Memory B cell (primary cell): ENCODE measurements at places on chromosomes 2 and 18.

DNA sequence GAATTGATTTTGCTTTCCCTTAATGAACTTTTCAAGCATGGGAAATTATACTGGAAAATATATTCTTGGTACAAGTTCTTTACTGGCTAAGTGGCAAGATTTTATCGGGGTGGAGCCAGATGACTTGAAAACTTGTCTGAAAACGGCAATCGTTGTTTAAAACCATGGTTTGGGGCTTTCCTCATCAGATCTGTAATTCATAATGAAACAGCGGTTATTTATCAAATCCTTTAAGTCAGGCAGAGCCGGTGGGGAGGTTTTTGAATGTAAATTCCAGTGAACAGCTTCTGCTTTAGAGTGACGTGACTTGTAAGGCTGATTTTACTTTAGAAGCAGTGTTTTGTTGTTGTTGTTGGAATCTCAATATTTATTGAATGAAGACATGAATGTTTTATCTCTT is 2.6 kb downstream of the SEC11C start:
- no peak for DNase-seq

DNA sequence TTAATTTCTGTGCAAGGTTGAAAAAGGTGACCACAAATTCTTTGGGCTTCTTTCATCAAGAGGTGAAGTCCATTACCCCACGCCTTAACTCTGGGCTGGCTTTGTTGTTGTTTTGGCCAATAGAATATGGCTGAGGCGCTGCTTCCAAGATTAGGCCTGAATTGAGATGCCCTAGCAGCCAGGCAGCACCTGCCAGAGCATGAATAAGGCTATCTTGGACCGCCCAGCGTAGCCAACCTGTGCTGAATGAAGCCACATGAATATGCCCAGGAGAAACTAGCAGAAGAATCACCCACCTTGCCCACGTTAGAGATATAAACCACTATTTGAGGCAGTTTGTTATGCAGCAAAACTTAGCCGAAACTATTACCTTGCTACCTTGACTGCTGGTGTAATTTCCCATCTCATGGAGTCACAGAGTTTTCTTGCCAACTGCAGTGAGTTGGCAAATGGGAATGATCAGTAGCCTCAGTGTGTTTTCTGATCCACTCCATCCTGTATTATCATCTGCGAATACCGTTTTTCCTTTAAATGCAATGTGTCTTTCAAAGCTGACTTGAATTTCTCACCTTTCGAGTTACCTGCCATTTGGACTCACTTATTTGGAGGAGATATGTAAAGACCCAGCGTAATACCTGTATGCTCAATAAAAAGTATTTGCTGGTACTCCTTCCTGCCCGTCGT is 679 bp downstream of the TSGA10 start:
- DNase-seq = no peak

- DNase-seq = no peak
Measured at GRCh38 chr2:236853585-236854051, 232.1 kb upstream of the COPS8 start.

- DNase-seq = no peak
Measured at GRCh38 chr2:86809481-86810121, 18.9 kb upstream of the CD8A start.

GRCh38 chr2:232013701-232014353 is 52.3 kb downstream of the DIS3L2 start:
- no peak for DNase-seq

DNA sequence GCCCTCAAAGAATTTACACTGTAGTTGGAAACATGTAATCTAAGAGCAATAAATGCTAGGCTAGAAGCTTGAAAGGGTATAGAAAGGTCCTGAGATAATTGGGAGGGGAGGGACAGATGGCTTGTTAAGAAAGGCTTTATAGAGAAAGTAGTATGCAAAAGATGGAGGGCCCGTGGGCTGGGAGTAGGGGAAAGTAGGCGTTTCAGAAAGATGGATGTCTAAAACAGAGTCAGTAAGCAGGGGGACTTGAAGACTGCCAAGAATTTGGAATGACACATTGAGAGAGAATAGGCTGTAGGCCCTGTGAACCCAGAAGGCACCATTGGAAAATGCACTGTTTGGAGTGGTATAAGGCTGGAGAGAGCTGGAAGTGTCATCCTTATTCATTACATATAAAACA is 822 bp downstream of the PSMG2 start:
- no peak for DNase-seq

DNA sequence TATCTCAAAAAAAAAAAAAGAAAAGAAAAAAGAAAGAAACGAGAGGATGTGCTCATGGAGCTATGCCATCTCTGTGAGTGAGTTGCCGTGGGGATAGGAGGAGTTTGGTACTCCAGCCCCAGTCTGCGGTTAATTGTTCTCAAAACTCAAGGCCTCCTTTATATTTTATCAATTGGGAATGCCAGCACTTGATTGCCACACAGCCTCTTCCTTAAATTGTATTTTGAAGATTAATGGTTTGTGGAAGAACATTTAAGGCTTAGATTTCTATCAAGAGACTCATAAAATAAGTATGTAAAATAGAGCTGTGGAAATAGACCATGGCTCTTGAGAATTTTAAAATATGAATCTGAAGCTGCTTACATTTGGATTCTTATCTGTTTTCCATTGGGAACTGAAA is 29.8 kb downstream of the KCNE4 start:
- DNase-seq = no peak

DNA sequence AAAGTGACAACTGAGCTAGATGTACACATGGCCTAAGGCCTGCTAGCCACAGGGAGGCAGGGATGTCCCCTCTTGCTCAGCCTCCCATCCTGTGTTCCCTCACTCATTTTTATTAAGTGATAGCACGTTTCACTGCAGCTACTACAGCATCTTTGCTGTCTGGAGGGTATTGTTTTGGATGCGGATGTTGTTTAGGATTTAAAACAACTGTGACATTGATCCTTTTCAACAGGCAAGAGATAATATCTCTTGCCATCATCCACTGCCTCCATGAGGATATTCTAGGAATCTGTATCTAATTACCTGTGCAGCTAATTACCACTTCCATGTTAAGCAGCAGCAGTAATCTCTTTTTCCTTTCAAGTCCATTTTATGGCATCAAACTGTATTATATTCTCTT is 345.4 kb downstream of the PARD3B start:
- no peak for DNase-seq

- DNase-seq = no peak
Measured at GRCh38 chr2:191350826-191351225, 105.6 kb downstream of the MYO1B start.

DNA sequence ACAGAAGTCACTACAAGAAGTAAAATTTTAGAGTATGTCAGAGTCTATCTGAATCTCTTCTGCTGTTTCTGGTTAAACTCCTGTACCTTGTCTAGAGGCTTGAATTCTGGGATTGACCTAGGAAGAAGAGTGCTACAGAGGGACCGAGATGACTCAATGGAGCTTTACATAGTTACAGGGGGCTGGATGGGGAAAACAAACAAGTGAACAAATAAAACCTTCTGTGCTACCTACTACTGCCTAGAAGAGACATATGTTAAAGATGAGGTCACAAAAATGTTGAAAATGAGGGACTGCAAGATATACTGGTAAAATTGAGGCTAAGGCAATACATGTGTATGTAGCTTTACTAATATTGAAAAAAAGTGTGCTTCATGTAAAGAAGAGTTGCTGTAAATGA is 265.4 kb upstream of the TFPI start:
- DNase-seq = no peak

- no peak for DNase-seq
Measured at GRCh38 chr2:238069021-238069709, 8.4 kb downstream of the SCLY start.

DNA sequence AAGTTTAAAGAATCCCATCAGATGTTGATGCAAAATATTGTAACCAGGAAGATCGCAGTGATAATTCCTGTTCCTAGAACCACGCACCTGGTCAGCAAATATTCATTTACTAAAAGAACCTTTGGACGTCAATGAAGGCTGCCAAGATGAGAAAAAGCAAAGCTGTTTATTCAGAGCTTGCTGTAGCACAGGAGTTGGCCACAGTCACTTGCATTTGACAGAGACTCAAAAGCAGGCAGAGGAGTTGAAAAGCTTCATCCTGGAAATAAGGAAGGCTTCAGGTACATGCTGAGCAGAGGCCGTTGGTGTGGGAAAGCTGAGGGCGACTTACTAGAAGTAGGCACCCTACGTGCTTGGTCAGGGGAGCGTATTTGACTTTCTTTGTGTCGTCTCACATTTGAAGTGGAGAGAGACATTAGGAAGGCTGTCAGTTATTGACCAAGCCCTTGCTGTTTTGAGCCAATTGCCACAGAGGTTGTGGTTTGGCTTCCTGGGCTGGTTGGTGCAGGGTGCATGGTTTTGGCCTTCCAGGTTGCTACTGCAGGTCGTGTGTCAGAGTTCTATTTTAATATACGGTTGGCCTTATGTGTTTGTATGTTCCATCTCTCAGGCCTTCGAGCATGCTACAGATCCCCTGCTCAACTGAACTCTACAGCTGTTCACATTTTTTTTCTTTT is 289.6 kb downstream of the METTL4 start:
- no peak for DNase-seq

DNA sequence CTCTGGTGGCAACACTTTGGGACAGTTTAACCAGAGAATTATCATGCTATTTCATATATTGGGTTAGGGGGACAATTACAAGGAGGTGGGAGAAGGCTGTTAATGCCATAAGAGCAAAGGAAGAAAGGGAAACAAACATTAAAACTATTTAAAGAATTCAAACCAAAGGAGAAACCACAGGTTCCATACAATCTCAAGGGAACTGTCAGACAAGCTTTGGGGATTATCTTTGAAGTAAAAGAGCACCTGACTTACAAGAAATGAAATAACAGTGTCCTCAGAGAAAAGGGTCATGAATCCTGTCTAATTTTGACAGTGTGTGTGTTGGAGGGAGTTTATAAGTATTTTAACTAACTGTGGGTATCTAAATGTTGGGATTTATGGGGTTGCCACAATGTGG is 44.4 kb downstream of the CERS6 start:
- no peak for DNase-seq

DNA sequence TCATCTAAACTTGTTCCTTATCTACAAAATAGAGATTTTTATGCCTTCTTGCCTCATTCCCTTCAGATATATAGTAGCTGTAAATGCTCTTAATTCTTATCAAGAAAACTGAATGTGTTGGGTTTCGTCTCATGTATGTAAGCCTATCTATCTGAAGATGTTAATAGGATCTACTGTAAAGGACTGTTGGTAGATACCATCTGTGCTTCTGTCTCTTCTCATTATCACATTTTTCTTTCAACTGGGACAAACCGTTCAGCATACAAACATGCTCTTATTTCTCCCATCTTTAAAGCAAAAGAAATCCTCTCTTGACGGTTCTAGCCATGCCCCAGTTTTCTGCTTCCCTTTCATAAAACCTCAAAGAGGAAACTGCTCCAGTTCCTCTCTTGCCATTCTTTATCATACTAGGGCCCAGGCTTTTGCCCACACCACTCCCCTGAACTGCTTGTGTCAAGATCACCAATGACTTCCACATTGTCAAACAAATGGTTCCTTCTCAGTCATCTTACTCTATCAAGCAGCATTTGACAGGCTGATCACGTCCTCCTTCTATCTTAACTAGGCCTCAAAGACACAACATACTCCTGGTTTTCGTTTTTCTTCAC is 88.7 kb downstream of the ARHGEF33 start:
- DNase-seq = no peak

DNA sequence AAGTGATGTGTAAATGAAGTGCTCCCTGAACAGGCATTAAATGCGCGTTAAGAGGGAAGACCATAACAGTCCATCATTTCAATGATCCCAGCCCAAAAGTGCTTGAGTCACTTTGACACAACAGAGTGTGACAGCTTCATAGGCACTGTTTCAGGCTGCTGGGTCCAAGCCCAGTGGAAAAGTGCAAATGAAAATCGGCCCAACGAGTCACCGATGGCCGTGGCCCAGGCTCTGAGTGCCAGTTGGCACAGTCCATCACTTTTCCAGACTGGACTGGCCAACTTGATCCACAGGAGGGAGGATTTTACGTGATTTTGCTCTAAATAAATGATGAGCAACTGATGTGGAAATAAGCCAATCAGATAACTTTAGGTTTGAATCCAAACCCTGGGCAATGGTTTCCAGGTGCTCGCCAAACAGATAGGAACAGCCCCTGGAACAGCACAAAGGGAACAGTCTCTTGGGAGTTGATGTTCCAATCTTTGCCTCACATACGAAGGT is 114.0 kb downstream of the SP3 start:
- DNase-seq = no peak

GRCh38 chr18:65990944-65991708 is 240.3 kb downstream of the CDH7 start:
- DNase-seq = no peak

GRCh38 chr2:236798491-236798890 is 228.9 kb downstream of the ACKR3 start:
- DNase-seq = no peak
